Central memory CD4-positive, alpha-beta T cell (primary cell): ENCODE measurements at places on chromosomes 16 and 17.

- DNase-seq: no peak
Observed at GRCh38 chr16:85284141-85284817, 172.0 kb upstream of the CIBAR2 start.

DNA sequence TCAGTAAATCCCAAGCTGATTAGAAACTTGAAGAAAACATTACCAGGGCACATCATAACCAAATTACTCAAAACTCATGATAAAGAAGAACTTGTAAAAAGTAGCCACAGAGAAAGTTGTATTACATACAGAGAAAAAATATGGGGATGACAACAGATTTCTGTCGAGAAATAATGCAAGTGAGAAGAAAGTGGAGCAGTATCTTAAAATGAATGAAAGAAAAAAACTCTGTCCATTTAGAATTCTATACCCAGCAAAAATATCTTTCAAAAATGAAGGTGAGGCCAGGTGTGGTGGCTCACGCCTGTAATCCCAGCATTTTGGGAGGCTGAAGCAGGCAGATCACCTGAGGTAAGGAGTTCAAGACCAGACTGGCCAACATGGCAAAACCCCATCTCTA, 165.9 kb downstream of the PARN start:
- no peak for DNase-seq

- DNase-seq: no peak
Observed at GRCh38 chr17:80555266-80555665, 10.6 kb downstream of the RPTOR start.

GRCh38 chr17:4326608-4327007, 39.9 kb downstream of the UBE2G1 start:
- no peak for DNase-seq

DNA sequence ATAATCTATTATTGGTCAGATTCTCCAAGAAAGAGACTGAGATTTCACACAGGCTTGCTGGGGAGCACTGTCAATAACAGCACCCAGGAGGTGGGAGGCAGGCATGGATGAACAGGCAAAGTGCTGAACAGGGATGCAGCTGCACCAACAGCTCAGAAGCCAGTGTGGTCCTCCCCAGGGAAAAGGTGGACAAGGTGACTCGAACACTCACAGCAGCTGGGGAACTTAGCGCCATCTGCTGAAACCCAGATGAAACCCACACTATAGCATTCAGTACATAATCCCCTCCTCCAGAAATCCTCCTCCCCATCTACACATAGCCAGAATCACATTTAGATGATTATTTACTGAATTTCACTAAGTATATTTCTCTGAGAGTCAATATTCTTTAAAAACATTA, 255.2 kb upstream of the WSB1 start:
- no peak for DNase-seq

- no peak for DNase-seq
Observed at GRCh38 chr16:10780628-10781027, 37.0 kb downstream of the NUBP1 start.

- DNase-seq: no peak
Observed at GRCh38 chr17:62882284-62882683, 74.2 kb upstream of the MARCHF10 start.
